T-helper 17 cell (primary cell): ENCODE measurements at places on chromosomes 6 and 20.

GRCh38 chr6:80789912-80790570 lies 683.6 kb downstream of the BCKDHB start:
- no peak for DNase-seq

DNA sequence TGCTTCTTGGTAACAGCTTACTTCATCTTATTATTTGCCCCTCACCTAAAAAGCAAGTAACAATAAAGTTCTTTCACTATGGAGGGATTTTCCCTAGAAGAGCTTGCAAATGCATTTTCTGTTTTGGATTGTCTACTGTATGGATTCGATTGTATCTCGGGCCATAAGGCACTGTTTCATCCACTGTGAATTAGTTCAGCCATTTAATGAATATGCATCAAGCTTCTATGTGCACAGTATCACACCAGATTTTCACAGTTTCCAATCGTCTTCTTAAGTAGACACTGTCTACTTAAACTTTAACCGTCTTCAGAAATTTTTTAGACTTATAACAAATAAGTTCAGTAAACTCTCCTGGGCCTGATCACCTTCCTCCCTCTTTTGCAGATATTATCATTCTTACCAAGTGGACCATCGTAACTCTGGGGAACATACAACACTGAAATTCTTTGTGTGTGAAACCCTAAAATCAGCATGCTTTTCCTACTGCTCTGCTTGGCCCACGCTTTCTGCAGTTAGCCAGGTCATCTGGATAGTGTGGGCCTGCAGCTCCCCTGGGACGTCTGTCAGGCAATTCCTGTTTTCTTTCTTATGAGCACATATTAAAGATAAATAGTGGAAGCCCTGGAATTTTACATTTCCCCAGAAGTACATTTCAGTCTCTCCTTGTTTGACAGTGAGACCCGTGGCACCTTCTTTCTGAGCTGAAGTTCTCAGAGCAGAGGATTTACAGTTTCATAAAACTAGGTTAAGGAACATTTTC lies 136.5 kb upstream of the PDE10A start:
- DNase-seq: no peak

GRCh38 chr20:560680-561079 lies 17.1 kb upstream of the CSNK2A1 start:
- DNase-seq: no peak

DNA sequence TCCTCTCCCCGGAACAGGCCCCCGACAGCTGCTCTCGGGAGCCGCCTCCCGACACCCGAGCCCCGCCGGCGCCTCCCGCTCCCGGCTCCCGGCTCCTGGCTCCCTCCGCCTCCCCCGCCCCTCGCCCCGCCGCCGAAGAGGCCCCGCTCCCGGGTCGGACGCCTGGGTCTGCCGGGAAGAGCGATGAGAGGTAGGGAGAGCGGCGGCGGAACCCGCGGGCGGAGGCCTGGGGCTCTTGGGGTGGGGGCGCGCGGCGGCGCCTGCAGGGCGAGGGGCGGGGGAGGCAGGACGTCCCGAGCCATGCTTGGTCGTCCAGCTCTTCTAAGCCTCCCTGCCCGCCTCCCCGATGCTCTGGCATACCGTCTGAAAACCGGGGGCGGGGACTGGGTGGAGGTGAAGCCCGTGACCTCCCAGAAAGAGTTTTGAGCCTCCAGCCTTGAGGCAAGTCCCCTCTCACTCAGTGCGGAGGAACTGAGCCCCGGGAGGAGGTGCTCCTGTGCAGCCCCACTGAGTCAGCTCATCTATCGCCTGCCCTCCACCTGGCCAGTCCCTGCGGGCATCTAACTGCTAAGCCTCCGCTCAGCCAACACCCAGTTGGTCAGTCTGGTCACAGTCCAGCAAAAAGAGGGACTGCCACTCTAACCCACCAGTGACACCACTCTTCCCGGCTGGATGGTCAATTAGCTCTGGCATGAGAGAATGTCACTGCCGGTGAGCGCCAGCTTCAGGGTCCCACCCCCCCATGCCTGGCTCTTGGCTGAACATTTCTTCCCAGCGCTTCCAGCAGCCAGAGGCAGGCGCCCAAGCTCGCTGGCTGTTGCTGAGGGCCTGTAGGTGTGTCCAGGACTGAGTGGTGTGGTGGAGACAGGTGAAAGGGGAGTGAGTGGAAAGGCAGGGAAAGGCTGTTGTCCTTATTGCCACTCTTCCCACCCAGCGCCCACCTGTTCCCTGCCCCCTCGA lies 482 bp downstream of the DDR1 start:
- no peak for DNase-seq

DNA sequence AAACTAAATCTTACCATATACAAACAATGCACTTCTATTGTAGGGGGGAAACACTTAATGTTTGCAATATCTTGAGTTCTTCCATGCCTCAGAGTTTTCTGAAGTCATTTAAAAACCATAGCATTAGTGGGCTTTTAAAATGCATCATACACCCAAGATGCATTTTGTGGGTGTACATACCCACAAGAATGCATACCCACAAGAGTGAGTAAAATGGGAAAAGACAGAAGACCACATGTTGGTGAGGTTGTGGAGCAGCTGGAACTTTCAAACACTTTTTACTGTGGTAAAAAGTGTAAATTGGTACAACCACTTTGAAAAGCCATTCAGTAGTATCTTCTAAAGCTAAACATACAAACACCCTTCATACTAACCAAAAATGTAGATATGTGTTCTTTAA lies 57.5 kb downstream of the CYB5R4 start:
- DNase-seq: no peak
